ENCODE measurements at places on chromosomes 2 and 18.

GRCh38 chr2:46873604-46874068, 42.0 kb downstream of the MCFD2 start:
- no peak for DNase-seq

DNA sequence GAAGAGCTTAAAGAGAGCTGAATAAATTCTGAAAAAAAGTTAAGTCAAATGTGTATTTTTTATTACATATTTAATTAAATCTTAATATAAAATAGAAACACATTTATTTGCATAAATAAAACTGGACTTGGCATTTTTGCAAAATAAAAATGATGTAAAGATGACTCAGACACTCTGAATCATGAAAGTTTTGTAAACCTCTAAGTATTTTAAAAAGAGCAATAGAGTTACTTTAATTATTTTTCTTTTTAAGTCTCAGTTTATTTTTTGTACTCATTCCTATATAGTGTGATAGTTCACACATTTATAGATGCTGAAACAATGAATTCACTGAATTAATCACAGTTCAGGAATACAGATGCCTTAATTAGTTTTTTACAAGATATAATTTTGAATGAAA, 109.9 kb upstream of the DTNA start:
- no peak for DNase-seq

DNA sequence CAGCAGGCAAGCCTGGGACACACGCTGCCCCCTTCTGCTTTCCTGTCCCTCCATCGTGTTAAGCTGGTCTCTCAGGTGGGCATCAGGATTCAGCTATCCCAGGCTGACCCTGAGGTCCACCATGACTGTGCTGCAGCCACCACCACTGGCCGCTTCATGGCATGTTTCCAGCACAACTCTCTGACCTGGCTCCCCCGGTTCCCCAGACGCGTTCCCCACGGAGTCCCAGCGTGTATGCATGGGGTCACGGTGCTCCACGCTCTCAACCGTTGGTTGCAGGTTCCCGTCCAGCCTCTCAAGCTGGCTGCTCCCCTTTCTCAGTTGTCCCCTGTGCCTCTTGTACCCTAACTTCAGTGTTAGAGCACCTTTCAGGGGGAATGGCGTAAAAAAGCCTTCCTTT, 20.3 kb downstream of the HPCAL1 start:
- DNase-seq: no peak

GRCh38 chr2:19748073-19748375, 153.8 kb downstream of the TTC32 start:
- DNase-seq: no peak

DNA sequence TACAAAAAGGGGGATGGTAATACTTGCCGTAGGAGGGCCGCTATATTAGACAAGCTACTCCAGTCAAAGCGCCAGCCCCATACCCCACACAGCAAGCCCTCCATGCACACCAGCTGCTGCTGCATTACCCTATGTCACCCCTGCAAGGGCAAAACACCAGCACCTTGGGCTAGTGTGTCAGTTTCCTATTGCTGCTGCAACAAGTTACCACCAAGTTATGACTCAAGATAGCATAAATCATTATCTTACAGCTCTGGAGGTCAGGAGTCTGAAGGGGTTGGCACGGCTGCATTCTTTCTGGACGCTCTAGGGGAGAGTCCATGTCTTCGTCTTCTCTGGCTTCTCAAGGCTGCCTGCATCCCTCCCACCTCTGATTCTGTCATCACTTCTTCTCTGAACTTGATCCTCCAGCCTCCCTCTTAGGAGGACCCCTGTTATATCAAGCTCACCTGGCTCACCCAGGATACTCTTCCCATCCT, 88.6 kb upstream of the ACAA2 start:
- DNase-seq: no peak

DNA sequence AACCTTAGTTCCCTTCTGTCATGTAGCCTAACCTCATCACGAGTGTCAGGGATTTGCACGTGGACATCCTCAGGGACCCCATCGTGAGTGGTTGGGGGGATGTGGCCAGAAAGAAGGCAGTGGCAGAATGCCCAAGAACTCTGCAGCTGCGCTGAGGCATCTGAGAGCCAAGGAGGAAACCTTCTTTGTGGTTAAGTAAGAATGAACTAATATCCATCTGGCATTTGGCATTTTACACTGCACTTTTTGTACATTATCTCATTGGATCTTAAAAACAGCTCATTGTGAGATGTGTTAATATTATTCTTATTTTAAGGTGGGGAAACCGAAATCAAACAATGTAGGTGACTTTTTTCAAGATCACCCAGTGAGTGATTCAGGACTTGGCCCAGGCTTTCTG, 32.6 kb upstream of the APCDD1 start:
- DNase-seq: no peak
